MCF 10A (cell line): ENCODE measurements at places on chromosomes 6 and 20.

GRCh38 chr20:3031524-3032147 lies 11.8 kb upstream of the GNRH2 start:
- DNase-seq, result no peak

DNA sequence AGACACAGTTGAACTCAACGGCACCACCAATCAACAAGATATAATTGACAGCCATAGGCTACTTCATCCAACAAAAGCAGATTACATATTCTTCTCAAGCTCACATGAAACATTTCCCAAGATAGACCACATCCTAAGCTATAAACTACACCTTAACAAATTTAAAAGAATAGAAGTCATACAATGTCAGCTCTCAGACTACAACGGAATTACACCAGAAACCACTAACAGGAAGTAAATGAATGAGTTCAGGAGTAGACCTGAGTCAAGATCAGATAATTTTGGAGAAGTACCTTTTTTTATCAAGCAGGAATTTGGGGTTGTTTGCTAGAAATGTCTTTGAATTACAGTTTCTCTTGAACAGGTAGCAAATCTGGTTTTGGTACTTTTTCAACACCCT lies 237.8 kb downstream of the TBX18 start:
- DNase-seq, result no peak

DNA sequence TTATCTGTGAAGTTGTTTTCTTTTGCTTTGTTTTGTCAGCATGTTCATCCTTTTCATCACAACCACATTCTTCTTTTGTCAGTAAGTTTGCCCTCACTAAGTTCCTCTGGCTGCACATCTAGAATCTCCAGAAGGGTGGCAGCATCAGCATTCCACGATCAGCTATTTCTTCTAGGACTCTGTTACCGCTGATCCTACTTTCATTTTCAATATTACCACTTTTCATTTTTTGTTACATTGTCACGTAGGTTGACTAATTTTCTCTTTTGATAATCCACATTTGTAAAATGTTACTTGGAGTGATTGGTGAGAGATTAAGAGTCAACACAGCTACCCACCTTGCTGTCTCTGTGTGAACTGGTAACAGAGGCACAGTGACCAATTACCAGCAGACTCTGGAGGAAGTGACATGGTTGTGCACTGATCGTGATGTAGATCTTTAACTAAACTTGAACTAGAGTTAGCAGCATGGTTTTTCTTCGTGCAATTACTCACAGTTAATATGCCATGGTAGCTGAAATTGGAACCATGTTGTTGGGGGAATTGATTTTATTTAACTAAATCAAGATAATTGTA lies 307.9 kb upstream of the SLC35B3 start:
- peak; percentile 42 for DNase-seq

- DNase-seq, result peak; percentile 76
Measured at GRCh38 chr20:15061955-15062354, 724.5 kb upstream of the FLRT3 start.

DNA sequence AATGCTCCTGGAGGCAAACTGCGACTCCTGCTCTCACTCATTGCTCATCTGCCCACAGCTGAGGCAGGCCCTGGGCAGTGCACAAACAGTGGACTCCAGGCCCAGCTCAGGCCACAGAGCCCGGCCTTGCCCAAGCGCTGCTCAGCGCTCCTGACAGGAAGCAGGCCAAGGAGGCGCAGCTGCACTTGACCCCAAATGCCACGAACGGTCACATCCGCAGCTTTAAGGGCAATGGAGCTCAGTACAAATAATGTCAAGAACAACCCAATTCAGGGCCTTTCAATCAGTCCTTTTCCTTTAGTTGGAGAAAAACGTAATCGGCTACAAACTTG lies 33.8 kb downstream of the RRBP1 start:
- no peak for DNase-seq

DNA sequence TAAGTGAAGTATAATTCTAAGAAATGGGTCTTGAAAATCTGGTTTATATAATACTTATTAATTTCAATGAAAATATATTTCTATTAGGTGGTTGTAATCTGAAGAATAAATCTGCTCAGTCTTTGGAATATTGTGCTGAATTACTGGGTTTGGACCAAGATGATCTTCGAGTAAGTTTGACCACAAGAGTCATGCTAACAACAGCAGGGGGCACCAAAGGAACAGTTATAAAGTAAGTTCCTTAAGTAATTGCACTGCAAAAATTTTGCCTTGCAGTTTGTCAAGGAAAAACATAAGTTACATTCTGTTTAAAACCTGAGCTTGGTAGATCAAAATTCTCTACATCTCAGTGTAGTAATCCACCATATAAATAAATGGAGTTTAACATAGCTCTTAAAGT lies 106.0 kb downstream of the MYO6 start:
- DNase-seq, result peak; percentile 72

GRCh38 chr6:30360139-30360538 lies 15.2 kb downstream of the RPP21 start:
- DNase-seq, result no peak

DNA sequence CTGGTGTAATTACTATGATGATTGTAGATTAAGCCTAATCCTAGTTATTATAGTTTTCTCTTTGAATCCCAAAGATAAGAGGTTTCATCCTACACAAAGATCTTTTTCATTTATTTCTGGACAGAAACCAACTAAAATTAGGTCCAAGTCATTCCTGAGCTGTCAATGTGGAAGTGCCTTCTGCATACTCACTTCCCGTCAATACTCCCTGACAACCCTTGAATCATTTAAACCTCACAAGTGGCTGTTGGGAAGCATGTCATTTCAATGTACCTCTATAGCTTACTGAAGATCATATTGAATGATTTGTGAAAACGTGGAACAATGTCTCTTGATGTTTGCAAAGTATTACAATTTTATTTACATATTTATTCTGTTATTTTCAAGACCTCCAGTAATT lies 274.1 kb downstream of the HACE1 start:
- no peak for DNase-seq
